Stomach (tissue), 19 donors: ENCODE measurements at places on chromosomes 13 and 19. TPM values are rescaled to one million over a fixed set of nuclear protein-coding genes. Genes with fewer than 3 reads are reported as not detected.

Gene KLK4
- total RNA-seq: not detected

Gene IGFL1
- not detected for total RNA-seq

Gene CD209
- 51.9 TPM for total RNA-seq

Gene IGSF23
- total RNA-seq: not detected

Gene SGCG
- not detected for total RNA-seq

Gene ZNF729
- not detected for total RNA-seq

Gene ATP4B
- 554 TPM for total RNA-seq

Gene SPART
- 24.1 TPM for total RNA-seq

Gene ELSPBP1
- not detected for total RNA-seq

Gene ZNF699
- total RNA-seq: not detected

Gene ZNF793
- total RNA-seq: 0.29 TPM

Gene PEX11G
- total RNA-seq: not detected

Gene GPALPP1
- total RNA-seq: 29.0 TPM

Gene CGB1
- total RNA-seq: not detected

Gene PDE4C
- total RNA-seq: 2.6 TPM

Gene SLITRK6
- total RNA-seq: not detected

Gene ANGPTL8
- total RNA-seq: not detected

Gene DUS3L
- total RNA-seq: 25.2 TPM
